Activated naive CD8-positive, alpha-beta T cell treated with anti-CD3 and anti-CD28 coated beads, Interleukin-2, amount 10 ng/mL, durations not matched to agents 7 days and 5 days (primary cell): ENCODE measurements at places on chromosomes 4 and X.

GRCh38 chrX:87900320-87900908 is 382.8 kb downstream of the KLHL4 start:
- no peak for DNase-seq

GRCh38 chr4:165514739-165515138 is 135.9 kb downstream of the CPE start:
- no peak for DNase-seq

- DNase-seq, result no peak
Observed at GRCh38 chr4:162706632-162707031, 460.1 kb downstream of the NAF1 start.

- no peak for DNase-seq
Observed at GRCh38 chr4:6340446-6341015, 70.9 kb downstream of the WFS1 start.

DNA sequence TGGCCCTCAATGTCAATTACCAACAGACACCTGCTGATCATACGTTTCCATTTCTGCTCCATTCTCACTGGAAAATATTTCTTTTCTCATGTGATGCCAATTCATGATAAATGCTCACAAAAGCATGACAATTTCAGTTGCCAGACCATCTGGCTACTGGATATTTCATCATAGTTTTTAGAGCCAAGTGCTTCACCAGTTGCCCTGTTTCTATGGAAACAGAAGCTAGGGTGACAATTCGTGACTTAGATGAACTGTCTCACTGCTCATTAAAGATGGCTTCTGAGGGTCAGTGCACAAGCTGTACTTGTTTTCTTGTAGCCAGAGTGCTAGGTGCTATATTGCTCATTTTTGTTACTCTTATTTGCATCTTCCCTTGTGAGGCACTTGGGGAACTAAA is 184.9 kb downstream of the COMMD8 start:
- DNase-seq, result no peak

DNA sequence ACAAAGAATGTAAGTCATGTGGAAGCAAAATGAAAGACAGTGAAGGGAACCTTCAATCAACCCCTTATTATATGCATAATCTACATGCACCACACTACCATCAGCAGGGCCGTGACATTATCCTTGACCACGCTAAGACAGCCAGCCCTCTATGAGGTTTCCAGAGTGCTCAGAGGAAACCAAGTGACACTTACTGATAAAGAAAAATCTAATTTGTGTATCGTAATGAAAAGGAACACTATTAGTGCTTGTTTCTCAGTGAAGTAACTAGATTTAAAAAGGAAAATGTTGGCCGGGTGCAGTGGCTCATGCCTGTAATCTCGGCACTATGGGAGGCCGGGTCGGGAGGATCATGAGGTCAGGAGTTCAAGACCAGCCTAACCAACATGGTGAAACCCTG is 56.4 kb downstream of the ABCG2 start:
- DNase-seq, result no peak

GRCh38 chr4:73741031-73741749 is 821 bp downstream of the CXCL8 start:
- DNase-seq, result no peak

GRCh38 chr4:123393721-123394120 is 2.9 kb upstream of the SPRY1 start:
- no peak for DNase-seq

GRCh38 chr4:39346856-39347519 is 19.2 kb downstream of the RFC1 start:
- no peak for DNase-seq

- DNase-seq, result no peak
Observed at GRCh38 chrX:39293203-39293602, 491.9 kb downstream of the MID1IP1 start.

GRCh38 chrX:67780694-67781109 is 236.9 kb downstream of the AR start:
- no peak for DNase-seq

GRCh38 chr4:9931146-9931545 is 90.2 kb downstream of the SLC2A9 start:
- DNase-seq, result no peak

DNA sequence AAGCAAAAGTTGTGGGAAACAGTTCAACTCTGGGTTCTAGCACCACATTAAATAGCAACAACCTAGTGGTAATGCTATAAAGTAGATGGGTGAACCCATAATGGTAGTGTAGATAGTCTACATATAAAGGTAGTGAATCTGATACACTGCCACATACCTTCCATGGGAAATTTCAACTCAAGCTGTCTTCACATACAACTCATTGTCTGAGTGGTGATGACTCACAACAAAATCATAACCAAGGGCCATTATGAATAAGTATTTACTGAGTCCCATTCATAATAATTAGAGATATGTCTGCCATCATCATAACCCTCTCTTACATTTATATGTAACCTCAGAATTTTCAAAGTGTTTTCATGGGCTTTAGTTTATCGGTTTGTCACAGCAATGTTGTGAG is 34.8 kb downstream of the EGF start:
- DNase-seq, result no peak

GRCh38 chr4:148112231-148112982 is 329.8 kb downstream of the NR3C2 start:
- no peak for DNase-seq

- DNase-seq, result no peak
Observed at GRCh38 chr4:4655901-4656300, 114.1 kb upstream of the STX18 start.

GRCh38 chrX:71989768-71990426 is 79.3 kb downstream of the NHSL2 start:
- no peak for DNase-seq

DNA sequence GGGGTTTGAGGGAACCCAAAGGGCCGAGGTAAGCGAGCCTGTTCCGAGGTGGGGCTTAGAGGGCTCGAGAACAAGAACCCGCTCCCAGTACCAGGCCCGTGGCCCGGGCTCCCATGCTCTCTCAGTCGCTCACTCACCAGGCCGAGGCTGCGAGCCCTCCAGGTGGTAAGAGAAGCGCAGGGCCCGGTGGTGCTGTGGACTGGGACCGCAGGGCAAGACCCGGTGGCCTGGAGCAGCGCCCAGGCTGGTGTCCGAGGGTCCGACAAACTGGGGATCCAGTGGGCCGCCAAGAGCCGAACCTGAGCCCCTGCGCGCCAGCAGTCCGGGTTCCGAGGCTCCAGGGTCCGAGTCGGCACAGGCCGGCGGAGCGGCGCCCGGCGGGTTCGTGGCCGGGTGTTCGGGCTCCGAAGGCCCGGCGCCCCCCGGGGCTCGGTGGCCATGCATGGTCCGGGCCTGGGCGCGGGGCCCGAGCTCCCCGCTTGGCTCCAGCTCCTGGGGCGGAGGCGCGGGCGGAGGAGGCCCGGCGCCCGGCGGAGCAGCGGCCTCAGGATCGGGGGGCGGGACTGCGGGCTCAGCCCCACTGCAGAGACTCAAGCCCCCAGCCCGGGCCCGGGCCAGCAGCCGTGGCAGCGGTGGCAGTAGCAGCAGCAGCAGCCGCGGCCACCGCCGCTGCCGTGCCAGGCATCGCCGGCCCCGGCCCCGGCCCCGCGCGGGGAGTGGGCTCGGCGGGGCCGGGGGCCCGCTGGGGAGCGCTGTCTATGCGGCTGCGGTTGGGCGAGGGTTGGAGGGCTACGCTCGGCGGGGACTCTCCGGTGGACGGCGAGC is 833 bp downstream of the FGD1 start:
- DNase-seq, result peak; percentile 24

- DNase-seq, result no peak
Observed at GRCh38 chr4:139658185-139658584, 7.4 kb upstream of the MGST2 start.

DNA sequence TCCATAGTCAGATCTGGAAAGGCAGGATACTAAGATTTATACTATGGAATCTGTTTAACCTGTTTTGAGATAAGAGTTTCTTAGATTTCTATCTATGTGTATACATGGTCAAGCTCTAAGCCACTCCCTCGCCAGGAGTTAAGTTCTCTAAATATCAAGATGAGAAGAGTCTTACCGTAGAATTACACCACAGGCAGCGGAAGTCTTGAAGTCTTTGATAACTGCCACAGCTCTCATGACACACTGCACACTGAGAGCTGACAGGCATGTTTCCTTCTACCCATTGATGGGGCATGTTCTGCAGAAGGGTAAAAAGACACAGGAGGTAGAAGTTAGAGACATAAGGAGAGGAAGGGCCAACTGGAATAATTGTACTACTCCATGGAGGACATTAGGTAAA is 67.7 kb downstream of the DGKK start:
- no peak for DNase-seq

DNA sequence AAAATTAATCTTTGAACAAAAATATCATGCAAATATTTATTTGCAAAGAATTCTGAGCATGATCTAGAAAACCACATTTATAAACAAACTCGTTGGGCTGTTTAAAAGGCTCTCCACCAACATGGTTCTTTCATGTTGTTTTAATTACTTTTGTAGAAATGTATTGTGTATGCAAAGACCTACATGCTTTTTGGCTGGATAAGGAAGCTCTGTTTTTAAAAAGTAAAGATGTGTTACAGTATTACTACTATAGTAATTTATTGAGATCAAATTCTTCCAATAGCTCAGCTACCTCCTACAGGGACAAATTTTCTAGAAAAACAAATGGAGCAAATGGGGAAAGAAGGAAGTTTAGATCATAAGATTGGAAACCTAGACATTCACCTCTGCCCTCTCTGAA is 177.5 kb upstream of the TTC29 start:
- no peak for DNase-seq

- DNase-seq, result no peak
Observed at GRCh38 chr4:55078987-55079386, 46.4 kb downstream of the KDR start.

DNA sequence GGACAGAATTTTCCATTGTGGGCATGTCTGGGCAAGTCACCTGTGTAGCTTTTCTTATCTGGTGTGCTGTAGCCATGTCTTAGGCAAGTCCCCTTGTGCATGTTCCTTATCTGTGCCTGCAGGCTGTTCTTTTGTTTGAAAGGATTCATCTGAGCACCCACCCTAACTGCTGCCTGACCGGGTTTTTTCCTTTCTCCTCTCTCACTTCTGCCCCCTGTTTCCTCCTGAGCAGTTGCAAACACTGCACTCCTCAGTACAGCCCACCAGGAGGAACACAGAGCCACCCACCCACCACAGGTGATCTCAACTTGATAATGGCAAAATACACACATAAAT is 29.2 kb upstream of the IL9R start:
- no peak for DNase-seq

DNA sequence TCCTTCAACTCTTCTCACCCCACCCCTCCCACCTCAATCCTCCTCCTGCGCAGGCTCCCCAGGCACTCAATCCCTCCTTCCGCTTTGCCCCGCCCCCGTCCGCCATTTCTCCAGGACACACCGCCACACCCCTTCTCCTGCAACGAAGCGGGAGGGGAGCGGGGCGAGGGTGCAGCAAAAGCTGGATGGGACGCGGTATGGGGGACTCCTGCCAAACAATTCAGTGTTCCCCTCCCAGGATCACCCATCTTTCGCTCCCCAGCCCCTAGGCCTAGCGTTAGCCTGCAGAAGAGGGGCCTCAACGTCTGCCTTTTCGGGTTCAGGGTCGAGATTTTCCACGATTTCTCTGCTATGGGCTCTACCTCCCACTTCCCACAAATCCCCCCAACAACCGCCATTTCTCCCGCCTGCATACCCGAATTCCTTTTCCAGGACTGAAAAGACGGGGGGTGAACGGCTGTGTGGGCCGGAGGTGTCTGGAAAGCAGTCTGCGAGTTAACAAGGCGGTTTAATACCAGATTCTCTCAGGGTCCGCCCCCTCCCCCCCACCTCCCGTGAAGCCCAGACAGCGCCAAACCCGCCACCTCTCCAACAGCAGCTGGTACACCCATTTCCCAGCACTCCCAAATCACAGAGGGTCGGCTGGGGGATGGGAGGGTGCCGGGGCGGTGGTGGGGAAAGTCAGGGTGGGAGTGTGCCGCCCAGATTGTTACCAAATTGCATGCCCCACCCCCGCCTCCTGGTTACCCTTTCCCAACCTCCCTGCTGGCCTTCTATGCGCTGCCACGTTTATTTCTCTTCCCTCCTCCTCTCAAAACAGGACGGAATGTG is 774 bp downstream of the ARMCX2 start:
- peak; percentile 64 for DNase-seq

GRCh38 chrX:111407948-111408347 is 4.0 kb downstream of the DCX start:
- DNase-seq, result no peak

DNA sequence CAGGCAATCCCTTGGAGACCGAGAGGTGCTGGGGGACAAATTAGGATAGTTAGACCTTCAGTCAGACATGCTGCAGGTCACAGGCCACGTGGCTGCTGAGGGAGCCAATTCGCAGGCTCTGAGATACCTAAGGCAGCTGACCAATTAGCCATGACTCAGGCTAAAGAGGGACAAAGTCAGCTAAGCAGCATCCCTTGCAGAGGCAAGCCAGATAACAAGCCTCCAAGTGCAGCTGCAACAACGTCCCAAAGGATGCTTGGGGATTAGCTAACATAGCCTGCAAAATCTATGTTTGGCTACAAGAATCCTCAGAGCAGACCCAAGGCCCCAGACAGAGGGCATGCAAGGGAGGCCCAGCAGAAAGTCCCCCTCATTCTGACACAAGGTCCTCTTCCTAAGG is 93.5 kb downstream of the SEL1L3 start:
- DNase-seq, result no peak

DNA sequence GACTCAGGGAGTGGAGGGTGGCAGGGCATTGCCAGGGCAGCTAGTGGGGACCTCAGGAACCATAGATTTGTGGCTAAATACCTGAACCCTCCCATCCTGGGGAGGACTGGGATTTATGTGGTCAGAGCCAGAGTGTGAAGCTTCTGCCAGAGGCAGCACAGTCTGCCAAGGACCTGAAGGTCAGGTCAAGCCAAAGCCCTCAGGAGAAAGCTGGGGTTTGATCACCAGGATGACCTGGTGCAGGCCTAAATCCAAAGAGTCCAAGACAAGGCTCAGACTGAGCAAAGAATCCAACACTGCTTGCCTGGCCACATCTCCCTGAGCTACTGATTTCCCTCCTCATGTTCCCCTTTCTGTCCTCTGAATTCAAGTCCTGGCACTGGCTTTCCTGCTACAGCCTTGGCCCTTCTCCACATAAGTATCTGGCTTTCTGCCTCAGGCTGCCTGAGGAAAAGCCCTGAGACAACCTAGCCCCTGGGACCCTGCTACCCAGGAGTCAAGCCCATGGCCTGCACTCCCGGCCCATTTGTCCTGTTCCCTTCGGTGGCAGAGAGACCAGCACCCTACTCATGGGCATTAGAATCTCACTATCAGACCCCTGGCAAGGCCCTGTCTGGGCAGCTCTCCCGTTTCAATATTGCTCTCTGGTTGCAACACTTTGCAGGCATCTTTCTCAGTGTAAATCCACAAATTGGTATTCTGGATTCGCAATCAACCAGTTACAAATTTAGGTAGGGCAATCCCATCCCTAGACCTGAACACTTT is 39.3 kb upstream of the SLC25A43 start:
- DNase-seq, result no peak

DNA sequence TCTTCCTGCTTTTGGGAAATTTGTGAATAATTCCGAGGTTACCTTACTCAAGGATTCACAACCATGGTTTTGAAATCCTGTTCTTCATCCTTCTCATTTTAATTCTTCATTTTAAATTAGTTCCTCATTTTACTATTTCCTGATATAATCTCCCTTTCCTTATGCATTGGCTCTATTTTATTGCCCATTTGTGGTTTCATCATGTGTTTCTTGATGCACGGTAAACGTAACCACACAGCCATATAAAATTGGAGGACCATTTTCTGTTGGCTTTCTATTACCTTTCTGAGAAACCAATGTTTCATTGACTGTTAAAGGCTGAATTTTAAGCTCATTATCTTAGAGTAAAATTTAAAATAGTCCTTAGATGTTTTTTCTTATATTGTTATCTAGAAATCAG is 100.3 kb upstream of the NDST4 start:
- no peak for DNase-seq
